Retinal pigment epithelial cell (primary cell): ENCODE measurements at places on chromosomes 7 and 10.
A peak's percentile ranks its signal among the peaks of the same experiment; 100 is the strongest.

DNA sequence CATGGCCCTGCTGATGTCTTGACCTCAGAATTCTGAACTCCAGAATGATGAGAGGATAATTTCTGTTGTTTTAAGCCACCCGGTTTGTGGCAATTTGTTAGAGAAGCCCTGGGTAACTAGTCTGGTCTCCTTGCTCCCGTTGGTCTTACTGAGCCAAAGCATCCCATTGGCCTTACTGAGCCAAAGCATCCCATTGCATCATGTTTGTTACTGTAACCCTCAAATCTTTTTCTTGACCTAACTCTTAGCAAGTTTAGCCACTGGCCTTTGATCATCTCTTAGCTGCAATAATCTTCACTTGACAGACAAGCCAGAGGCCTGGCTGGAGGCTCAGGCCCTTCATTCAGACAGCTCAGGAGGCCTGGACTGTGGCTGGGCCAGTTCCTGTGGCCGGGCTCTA, 21.8 kb downstream of the TBXAS1 start:
- DNase-seq: no peak

GRCh38 chr10:69558559-69558958, 14.7 kb downstream of the NEUROG3 start:
- no peak for DNase-seq

- DNase-seq: no peak
These were observed 445.7 kb upstream of the C7orf33 start for GRCh38 chr7:148144827-148145226.

- DNase-seq: no peak
These were observed 106.2 kb downstream of the TFEC start for GRCh38 chr7:115924411-115924810.

- peak; percentile 13 for DNase-seq
These were observed 66.6 kb downstream of the AGMO start for GRCh38 chr7:15495170-15495569.

- DNase-seq: peak; percentile 25
These were observed 10.6 kb upstream of the PRTFDC1 start for GRCh38 chr10:24962995-24963394.

DNA sequence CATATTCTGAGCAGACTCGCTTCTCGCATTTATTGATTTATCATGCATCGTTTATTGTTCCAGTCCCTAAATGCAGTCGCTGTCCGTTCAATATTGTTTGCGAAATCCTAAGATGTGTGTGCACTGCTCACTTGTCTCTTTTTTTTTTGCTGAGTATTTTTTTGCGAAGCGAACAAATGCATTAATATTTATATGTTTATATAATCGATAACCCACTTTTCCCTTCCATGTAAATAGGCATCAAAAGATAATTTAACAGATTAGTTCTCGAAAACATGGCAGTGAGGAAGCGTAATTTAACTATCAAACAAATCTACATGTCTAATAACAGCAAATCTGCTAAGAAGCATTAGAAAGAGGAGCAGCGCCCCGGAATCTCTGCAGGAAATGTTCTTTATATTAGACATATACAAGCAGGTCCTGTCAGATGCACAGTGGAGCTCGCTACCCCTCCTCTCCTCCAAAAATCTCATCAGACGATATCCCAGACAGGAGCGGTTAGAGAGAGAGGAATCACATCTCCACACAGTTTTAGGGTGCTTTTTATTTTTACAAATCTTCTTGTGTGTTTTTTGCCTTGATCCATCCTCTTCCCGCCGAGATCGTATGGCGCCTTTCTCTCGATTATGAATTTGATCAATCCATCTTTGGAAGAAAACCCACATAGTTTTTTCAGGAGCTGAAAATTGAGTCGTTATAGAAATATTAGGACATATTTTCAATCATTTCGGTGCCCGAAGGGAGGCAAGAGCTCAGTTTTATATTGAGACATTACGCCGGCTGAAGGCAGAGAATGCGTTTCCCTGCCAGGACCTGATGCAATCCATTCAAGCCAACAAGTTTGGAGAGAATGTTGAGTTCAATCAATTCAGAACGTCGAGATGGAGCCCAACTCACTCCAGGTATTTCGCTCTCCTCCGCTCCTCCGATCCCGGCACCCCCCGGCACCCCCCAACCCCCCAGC, at the start of gene ARID5B:
TSS of gene ARID5B (plus strand) at position 871 of the 964 bp plus-strand sequence. CDS start at position 882, 11 bp downstream.
- DNase-seq: no peak

DNA sequence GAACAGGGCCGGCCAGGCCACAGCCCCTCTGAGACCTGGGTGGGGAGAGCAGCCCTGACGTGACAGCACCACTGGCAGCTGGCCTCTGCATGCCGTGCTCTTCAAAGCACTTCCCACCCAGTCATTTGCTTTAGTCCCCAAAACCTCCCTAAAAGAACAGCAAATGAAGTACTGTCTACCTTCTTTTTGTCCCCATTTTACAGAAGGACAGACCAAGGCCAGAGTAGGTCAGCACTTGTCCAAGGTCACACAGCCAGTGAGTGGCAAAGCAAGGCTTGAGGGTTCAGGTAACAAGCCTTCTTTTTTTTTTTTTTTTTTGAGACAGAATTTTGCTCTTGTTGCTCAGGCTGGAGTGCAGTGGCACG, 15.1 kb downstream of the ATP6V1F start:
- DNase-seq: no peak

GRCh38 chr7:39073432-39073831, 95.7 kb downstream of the POU6F2 start:
- DNase-seq: peak; percentile 41

GRCh38 chr7:123647106-123647730, 8.4 kb upstream of the LMOD2 start:
- DNase-seq: no peak

DNA sequence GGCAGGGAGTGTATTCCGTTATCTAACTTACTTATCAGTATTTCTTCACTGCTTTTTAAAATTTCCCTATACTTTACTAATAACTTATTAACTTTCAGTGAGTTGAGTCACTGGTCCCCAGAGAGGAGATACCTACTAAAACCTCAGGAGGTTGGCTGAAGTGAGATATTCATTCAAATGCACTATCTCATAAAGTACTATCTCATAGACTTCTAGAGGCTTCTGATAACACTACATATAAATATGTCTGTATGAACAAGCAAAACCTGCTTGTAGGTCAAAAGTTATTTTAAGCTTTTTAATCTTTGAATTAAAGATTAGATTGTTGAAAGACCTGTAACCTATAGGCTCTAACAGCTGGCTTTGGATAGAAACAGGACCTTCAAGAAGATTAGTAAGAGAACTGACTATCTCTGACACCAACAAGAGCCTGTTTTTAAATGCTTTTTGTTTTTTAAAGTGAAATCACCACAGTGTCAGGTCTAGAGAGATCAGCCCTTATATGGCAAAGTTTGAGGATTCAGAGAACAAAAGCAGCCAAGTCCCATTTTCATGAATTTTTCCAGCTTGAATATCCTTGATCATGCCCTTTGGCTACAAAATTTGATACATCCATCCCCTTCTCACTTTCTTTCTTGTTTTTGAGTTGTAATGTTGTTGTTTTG, 242.2 kb downstream of the ARL4A start:
- no peak for DNase-seq

- DNase-seq: no peak
These were observed 47.5 kb downstream of the CCSER2 start for GRCh38 chr10:84375881-84376280.

DNA sequence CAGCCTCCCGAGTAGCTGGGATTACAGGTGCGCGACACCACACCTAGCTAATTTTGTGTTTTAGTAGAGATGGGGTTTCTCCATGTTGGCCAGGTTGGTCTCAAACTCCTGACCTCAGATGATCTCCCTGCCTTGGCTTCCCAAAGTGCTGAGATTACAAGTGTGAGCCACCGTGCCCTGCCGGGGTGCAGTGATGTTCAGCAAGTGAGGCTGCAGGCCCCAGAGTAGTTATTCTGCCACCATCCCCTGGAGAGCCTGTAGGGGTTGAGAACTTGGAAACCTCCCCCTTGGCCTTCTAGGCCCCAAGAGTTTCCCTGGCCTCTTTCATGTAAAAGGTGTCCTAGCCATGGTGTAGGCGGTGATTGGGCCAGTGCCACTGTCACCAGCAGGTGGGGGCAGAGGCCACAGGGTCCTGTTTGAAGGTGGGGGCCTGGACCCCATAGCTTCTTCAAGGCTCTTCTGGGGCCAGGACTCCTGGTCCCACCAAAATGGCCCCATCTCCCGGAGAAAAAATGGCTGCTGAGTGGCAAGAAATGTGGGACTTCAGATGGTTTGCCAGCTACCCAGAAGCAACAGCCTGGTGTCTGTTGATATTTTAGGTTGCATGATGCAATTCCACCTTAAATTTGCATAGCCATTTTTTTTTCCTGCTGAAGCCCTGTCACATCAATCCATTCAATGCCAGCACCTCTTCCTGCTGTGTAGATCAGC, 25.5 kb upstream of the INMT start:
- no peak for DNase-seq

GRCh38 chr7:7808156-7808555, 89.7 kb upstream of the RPA3 start:
- no peak for DNase-seq

GRCh38 chr7:20647036-20647435, 31.6 kb downstream of the ABCB5 start:
- peak; percentile 68 for DNase-seq

GRCh38 chr7:1666317-1666822, 3.7 kb upstream of the ELFN1 start:
- DNase-seq: no peak
